ENCODE measurements at places on chromosomes 4 and X.
A peak's percentile ranks its signal among the peaks of the same experiment; 100 is the strongest.

DNA sequence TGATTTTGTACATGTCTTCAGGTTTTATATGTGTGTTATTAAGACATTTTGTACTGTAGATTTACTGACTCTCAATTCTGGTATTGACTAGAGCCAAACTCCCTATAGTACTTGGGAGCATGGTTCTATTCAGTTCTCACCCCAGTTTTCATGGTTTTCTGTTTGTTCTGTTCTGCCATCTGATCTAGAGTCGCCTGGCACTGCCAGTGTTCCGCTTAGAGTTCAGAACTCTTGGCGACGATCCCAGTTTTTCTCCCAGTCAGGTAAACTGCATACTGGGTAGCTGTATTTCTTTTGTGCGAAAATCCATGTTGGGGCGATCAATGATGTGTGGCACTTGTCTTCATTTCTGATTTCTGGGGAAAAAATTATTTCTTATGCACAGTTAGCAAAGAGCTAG, 78.0 kb downstream of the PHOX2B start:
- no peak for DNase-seq

DNA sequence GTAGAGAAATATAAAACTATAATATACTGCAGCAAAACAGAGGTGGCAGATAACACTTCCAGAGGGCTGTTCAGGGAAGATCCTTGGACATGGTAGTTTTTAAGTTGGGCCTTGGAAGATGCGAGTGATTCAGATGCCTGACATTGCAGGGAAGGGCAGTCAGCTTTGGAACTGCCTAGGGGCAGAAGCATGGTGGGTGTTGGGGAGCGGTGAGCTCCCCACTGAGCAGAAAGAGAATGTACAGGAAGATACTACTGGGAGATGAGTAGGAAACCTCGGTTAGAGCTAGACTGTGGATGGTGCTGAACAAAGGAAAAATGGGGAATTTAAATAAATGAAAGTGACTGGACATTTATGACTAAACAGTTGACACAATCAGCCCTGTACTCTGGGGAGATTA, 24.9 kb upstream of the SEC24B start:
- DNase-seq: no peak

- DNase-seq: no peak
Observed at GRCh38 chrX:17470136-17470535, 95.1 kb downstream of the NHS start.

DNA sequence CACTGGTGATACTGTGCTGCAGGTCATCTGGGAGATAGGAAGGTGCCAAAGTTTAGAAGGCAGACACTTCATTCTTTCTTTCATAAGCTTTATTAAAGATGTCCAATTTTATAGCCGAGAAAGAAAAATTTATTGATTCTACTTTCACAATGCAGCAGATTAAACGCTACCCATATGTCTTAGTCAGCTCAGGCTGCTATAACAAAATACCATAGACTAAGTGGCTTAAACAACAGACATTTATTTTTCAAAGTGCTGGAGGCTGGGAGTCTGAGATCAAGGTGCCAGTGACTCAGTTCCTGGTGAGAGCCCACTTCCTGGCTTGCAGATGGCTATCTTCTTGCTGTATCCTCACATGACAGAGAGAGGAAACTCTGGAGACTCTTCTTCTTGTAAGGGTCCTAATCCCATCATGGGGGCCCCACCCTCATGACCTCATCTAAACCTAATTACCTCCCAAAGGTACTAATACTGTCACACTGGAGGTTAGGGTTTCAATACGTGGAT, 33.4 kb upstream of the KLHL34 start:
- no peak for DNase-seq

DNA sequence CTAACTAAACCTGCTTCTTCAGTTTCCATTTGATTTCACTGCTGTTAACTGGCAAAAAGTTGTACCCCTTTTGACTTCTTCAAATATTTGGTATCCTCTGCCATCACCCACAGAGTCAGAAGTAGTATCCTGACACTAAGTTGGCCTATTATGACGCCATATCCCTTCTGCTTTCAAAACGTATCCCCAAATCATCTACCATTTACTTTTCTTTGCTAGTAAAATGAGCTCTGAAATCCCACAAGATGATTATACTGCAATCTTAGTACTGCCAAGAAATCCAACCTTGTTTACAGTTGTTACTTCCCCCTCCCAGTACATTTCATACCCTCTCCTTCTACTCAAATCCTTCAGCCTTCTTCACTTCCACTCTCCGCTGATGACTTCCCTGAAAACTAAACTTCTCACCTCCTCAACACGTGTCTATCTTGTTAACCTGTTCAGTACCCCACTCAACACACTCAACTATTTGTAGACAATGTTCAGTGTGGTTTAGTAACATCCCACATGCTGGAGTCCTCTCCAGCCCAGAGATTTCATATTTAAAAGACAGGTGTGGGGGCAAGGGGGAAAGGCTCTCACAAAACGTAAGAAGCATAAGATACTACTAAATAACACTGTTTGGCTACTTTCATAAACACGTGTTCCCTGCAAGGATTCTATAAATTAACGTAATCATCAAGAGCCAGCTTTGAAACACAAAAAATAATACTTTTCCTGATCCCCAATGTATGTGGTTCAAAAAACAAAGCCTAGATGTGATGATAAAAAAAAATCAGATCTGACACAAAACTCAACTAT, 1.3 kb downstream of the NAF1 start:
- DNase-seq: peak; percentile 9

GRCh38 chr4:62439051-62439450, 1238.9 kb downstream of the ADGRL3 start:
- DNase-seq: no peak

- no peak for DNase-seq
Observed at GRCh38 chr4:27121830-27122229, 261.2 kb downstream of the STIM2 start.

- DNase-seq: no peak
Observed at GRCh38 chrX:114390251-114390796, 193.6 kb upstream of the HTR2C start.

GRCh38 chr4:85557016-85557901, 82.3 kb downstream of the ARHGAP24 start:
- DNase-seq: no peak

GRCh38 chr4:1347410-1347864, 429 bp downstream of the UVSSA start:
- peak; percentile 94 for DNase-seq

GRCh38 chrX:132146456-132146855, 18.6 kb upstream of the FRMD7 start:
- no peak for DNase-seq

DNA sequence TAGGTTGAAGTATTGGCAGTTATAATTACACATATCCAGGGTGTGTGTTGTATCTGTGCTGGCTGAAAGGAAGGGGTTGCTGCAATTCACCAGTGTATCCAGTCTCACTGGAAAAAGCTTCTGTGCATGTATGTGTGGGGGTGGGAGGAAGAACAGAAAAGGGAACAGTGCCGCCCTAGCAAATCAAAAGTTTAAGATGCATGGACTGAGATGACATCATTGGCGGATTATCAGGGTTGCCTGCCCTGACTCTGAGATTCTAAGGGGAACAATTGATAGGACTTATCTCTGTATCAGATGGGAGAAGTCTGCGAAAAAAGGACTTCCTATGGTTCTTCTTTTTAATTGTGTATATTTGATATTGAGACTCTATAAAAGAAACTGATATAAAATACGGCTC, 3.5 kb downstream of the SLC25A43 start:
- DNase-seq: no peak

DNA sequence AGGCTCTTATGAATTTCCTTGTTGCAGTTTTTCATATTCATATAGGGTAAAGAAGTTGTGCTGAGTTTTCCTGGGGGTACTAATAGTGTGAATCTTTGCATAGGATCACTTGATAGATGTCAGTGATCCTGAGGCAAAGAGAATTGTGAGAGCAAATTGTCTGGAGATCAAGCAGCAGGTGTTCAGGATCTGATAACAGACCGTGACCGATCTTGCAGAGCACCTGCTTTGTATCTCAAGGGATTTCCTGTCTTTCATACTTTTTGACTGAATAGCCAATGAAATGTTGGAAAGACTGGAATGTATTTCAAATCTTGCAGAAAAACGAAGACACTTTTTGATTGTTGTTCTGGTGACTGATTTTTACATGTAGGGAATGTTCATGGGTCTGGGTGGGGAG, 914.5 kb downstream of the STIM2 start:
- no peak for DNase-seq

DNA sequence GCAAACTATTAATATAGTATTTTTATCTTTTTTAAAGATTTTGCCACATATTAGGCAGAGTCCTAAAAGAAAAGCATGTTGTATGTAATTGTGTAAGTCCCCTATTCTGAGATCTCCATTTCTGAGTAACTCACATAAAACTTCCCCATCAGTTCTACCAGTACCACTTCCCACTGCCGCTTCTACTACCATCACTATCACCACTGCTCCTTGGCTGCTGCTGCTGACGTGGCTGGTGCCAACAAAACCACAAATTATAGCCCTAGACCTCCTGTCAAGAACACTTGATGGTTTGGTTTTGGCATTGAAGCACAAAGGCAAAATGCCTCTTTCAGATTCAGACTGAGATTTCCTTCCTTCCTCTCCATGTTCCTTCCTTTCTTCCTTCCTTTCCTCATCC, 106.4 kb downstream of the MMRN1 start:
- no peak for DNase-seq

GRCh38 chr4:41602113-41602512, 64.2 kb downstream of the LIMCH1 start:
- DNase-seq: no peak

GRCh38 chrX:8341814-8342590, 122.6 kb upstream of the VCX3B start:
- DNase-seq: no peak

GRCh38 chr4:98749206-98749605, 90.8 kb upstream of the TSPAN5 start:
- no peak for DNase-seq

- DNase-seq: no peak
Observed at GRCh38 chr4:110064934-110065333, 133.5 kb downstream of the ELOVL6 start.

- DNase-seq: peak; percentile 15
Observed at GRCh38 chr4:118911238-118911703, 22.6 kb downstream of the SYNPO2 start.

- DNase-seq: peak; percentile 68
Observed at GRCh38 chr4:181959121-181959520, 284.1 kb upstream of the TENM3 start.

DNA sequence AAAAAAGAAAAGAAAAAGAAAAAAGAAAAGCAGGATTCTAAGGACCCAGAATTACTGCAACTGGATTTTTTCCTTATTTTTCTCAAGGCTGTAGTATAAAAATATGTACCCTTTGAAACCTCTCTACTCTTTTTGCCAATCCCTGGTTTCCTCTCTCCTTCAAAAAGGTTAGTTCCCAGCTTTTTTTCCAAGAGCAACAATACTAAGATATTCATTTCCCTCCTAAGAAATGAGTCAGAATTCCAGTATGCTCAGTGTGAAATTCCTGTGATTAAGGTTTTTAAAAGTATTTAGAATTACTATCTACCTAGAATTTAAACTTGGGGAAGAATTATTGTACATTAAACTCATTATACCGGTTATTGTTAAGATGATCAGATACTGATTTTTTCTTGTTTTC, 22.0 kb downstream of the SMIM14 start:
- peak; percentile 34 for DNase-seq

GRCh38 chr4:53477038-53477565, 99.7 kb downstream of the FIP1L1 start:
- DNase-seq: no peak

DNA sequence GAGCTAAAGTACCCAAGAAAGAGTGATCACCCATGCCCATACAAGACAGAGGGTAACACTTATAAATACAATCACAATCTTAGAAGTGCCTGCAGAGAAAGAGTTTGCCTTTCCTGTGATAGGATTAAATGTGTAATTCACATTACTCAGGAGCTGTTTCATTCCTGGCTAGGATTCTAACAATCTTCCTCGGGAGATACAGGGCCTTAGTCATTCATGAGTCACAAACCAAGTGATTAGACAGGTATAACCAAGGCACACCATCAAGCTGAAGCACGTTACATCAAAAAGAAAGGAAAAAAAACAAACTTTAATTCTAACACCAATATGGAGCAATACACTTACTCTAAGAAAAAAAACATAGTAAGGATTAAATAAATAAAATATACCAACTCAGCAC, 14.9 kb downstream of the ABCG2 start:
- peak; percentile 29 for DNase-seq

- DNase-seq: peak; percentile 25
Observed at GRCh38 chr4:37689353-37690095, 3.3 kb upstream of the RELL1 start.

- DNase-seq: no peak
Observed at GRCh38 chrX:136856551-136856950, 24.0 kb downstream of the RBMX start.

GRCh38 chr4:121484633-121485032, 103.8 kb upstream of the QRFPR start:
- peak; percentile 63 for DNase-seq

DNA sequence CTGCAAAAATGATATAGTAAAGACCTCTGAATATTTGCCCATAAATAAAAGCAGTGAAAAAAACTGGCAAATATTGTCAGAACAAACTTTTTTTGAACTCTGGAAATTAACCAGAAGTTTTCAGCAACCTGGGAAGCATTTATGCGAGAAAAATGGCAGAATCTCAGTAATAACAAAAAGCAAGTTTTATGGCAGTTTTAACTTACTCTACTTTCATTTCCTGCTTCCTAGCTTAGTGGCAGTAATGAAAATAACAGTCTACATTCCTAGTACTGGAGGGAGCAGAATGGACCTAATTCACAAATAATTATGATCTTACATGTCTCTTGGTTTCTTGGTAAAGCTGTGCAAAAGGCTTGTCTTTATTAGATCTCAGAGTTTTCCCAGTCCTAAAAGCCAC, 460.1 kb downstream of the NAF1 start:
- no peak for DNase-seq

DNA sequence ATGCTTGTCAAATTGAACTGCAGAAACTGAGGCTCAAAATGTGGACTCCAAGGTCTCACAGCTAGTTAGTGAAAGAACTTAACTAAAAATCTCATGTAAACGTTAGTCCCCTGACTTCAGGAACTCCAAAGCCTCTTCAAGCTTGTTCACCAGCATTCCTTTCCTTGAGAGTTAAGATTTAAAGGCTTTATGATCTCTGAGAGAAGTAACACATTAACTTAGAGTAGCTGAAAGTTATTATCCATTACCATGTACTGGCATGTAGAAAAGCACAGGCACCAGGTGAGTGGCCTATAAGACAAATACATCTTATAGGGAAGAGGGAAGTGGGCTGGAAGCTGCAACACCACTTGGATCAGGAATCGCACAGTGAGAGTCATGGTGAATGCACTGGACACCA, 15.3 kb downstream of the PARM1 start:
- no peak for DNase-seq

DNA sequence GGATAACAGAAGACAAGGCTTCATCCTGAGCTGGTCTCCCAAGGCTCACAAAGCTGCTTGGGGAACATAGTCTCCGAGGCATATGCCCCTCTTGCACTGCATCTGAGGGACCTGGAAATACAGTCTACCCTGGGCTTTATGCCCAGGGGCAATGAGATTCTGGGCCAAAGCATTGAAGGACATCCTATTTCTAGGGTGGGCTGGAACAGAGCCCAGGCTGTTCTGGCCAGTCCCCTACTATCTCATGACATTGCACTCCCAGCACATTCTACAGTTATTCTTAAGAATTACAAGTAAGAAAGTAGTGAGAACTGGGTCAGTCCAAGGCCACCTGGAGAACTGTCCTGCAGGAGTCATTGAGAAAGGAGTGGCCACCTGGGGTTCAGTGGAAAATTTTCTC, 107.6 kb downstream of the USP46 start:
- no peak for DNase-seq

- DNase-seq: no peak
Observed at GRCh38 chr4:146637621-146638332, 916 bp upstream of the POU4F2 start.
